ENCODE measurements at places on chromosomes 2 and 18. TPM values are rescaled to one million over a fixed set of nuclear protein-coding genes. Genes with fewer than 3 reads are reported as not detected.

GRCh38 chr2:64699712-64700111 is 46.0 kb upstream of the SERTAD2 start:
- no peak for DNase-seq
- no peak overlapping the region for H3K27ac ChIP-seq
- no peak overlapping the region for H3K4me3 ChIP-seq
- H3K36me3 ChIP-seq: no peaks in the 10 kb centered on the region

The CCNYL1 gene
- 9.8 TPM for total RNA-seq

GRCh38 chr2:204108781-204109295 is 172.3 kb downstream of the ICOS start:
- no peaks in the 10 kb centered on the region for H3K36me3 ChIP-seq
- no peaks in the 10 kb centered on the region for H3K27me3 ChIP-seq
- no peak overlapping the region for H3K27ac ChIP-seq
- peak overlapping the region; percentile 6 for H3K4me3 ChIP-seq

The ALK gene
- total RNA-seq: not detected

All from T-cell (primary cell).